AG20443 (cell line): ENCODE measurements at places on chromosomes 3 and 15.

GRCh38 chr15:42576040-42576594, 711 bp downstream of the STARD9 start:
- no peak for DNase-seq

DNA sequence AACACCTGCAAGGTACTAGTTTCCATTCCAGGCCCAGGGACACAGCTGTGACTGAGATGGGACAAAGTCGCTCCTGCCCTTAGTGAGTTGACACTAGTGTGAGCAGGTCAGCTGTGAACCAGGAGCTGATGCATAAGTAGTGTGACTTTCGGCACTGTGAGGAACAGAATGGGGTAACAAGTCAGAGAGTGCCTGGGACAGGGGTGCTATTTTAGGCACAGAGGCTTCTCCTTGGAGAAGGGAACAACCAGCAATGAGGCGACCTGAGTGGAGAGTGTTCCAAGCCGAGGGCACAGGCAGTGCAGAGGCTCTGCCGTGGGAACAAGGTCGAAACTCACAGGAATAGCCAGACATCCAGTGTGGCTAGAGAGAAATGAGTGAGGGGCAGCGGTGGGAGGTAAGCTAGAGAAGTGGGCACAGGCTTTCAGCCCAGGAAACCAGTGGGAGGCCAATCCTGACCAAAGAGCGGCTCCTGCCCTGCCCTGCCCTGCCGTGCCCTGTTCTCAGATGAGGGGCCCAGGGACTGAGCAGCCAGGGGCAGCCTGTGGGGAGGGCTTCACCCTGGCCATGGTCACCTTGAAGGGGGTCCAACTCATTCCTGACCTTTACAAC, 14.2 kb downstream of the DNAH1 start:
- no peak for DNase-seq

- DNase-seq: peak; percentile 50
These were observed 551.2 kb downstream of the MECOM start for GRCh38 chr3:169112153-169112892.

DNA sequence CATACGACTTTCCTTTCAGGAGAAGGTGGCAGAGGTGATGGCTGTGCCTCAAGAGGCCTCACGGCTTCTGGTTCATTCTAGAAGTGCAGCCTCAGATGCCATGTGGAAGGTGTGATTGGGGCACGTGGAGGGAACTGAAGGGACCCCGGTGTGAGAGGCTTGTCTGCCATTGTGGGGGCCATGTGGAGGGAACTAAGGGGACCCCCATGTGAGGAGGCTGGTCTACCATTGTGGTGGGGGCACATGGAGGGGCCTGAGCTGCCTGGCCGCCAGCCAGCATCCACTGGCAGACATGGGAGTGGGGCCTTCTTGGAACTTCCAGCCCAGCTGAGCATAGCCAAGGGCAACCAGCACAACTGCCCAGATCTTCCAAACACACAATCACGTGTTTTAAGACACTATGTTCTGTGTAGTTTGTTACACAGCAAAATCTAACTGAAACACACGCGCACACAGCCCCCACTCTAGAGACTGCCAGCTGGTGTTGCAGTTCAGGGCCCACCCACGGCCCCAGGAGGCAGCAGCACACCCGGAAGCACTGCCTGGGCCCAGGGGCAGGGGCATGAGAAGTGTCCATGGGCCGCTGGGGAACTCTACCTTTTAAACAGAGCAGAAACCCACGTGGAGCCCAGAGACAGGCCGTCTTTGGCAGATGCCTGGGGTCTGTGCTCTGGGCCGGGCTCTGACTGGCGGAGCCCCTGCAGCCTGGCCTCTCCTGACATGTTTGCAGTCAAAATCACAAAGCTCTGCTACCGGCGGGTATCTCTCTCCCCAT, 66.8 kb downstream of the IQSEC1 start:
- no peak for DNase-seq

GRCh38 chr15:38242055-38242454, 10.6 kb upstream of the SPRED1 start:
- DNase-seq: no peak

- DNase-seq: peak; percentile 52
These were observed 11.8 kb downstream of the XXYLT1 start for GRCh38 chr3:195259154-195259474.

DNA sequence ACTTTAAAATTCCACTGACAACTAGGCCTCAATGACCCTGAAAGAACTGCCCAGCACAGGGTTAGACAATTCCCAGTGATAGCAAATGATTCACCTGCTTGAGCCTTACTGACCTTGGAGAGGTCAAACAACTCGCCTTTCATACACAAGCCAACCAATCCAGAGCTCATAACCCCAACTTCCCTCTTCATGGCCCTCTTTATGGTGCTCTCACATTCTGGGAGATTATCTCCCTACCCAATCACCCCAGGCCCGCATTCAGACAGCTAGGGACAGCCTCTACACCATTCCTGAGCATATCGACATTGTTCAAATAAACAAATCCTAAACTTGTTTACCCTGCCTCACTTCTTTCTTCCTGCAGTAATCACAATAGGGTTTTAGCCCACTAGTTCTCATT, 32.2 kb upstream of the COLQ start:
- no peak for DNase-seq

DNA sequence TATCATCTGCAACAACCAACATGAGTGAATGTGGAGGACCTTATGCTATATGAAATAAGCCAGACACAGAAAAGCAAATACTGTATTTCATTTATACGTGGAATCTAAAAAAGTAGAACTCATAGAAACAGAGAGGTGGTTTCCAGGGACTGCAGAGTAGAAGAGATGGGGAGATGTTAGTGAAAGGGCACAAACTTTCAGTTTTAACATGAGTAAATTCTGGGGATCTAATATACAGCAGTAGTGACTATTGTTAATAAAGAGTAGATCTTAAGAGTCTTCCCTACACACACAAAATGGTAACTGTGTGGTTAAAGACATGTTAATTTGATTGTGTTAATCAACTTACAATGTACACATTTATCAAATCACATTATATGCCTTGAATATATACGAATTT, 20.9 kb upstream of the MELTF start:
- no peak for DNase-seq
